ENCODE measurements at places on chromosomes 16 and 17. TPM values are rescaled to one million over a fixed set of nuclear protein-coding genes. Genes with fewer than 3 reads are reported as not detected.

GRCh38 chr16:24409045-24409444 lies 130.3 kb upstream of the RBBP6 start:
- no peak for DNase-seq

DNA sequence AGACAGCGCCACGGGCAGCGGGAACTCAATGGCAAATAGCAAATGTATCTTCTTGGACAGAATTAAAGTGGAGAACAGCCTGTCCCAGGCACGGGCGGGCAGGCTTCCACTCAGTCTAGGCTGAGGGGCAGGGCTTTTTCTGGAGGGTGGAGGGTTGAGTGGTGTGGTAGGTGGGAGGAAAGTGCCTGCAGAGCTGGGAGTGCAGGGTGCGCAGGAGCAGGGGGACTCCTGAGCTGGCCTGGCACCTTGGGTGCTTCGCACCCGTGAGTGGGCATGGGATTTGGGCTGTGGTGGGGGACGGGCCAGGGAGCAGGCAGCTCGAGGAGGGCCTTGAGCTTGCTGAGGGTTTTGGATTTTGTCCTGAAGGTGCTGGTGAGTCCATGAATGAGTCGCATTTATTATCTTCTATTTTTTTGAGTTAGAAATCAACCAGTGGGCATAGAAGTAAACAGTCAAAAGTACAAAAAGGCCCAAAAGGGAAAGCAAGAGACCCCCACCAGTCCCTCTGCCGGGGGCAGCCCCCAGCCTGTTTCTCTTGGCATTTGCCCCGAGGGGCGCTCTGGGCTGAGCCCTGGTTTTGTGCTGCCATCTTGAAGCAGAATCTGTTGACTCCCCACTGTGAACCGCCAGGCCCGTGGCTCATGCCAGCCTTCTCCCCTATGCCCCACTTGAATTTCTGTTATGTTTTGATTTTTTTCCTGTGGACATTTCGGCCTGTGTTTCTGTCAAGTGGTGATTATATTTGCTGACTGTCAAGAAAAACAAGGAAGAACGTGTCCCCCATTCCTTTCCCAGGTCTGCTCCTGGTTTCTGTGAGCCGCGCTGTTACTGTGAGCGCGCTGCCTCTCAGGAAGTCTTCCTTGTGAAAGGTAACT lies 8.2 kb downstream of the ADORA2B start:
- DNase-seq: no peak

DNA sequence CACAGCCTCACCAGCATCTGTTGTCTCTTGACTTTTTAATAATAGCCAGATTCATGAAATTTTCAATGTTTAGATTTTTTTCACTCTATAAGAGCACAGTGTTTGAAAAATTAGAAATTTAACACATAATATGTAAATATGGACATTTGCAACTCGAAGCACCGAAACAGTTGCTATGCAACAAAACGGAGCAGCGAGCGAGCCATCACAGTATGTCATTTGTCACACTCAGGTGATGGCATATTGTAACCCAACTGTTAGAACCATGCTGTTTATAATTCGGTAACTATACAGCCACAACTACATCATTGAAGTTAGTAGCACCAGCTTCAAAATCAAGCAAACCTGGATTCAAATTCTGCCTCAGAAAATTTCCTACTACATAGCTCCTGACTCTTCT lies 410.8 kb downstream of the NPIPA8 start:
- DNase-seq: no peak

PABPN1L gene
- not detected for total RNA-seq

GRCh38 chr17:44203731-44204440 lies 4.2 kb upstream of the ATXN7L3 start:
- no peak for DNase-seq

FOXC2 gene
- 0.99 TPM for total RNA-seq

GRCh38 chr17:82674656-82675475 lies 23.6 kb downstream of the RAB40B start:
- DNase-seq: no peak

DNA sequence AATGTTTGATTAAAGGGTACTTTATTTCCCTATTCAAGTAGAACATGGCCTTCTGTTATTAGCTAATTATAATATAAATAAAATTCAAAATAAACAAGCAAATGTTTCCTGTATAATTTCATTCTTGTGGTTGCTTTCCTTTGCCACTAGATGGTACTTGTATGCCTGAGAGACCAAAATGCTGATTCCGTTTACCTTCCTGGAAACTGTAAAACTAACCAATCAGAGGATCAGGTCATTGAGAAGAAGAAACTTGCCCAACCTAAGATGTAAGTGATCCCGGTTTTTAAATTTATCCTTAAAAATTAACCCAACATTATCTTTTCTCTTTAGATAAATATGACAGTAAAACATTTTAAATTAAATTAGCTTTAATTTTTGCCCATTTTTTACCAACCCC lies 8.1 kb upstream of the ABCA5 start:
- no peak for DNase-seq

DNA sequence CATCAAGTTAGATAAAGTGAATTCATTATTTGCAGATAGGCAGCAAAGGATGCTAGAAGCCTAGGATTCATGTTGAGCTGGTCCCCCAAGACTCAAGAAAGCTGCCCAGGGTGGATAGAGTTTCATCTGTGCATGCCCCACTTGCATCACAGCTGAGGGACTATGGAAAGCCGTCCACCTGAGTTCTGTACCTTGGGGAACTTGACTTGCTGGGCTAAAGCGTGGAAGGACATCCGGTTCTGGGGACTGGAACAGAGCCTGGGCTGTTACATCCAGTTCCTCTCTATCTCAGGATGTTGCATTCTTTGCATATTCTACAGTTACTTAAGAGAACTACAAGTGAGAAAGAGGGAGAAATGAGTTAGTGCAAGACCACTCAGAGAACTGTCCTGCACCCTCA lies 458.4 kb downstream of the SHISA9 start:
- DNase-seq: no peak

DNAH9 gene
- total RNA-seq: under 0.01 TPM

KRTAP9-9 gene
- total RNA-seq: not detected

GRCh38 chr16:1559446-1559975 lies 26.0 kb downstream of the TMEM204 start:
- no peak for DNase-seq

GRCh38 chr16:75841517-75841916 lies 115.2 kb upstream of the CPHXL start:
- no peak for DNase-seq

DNA sequence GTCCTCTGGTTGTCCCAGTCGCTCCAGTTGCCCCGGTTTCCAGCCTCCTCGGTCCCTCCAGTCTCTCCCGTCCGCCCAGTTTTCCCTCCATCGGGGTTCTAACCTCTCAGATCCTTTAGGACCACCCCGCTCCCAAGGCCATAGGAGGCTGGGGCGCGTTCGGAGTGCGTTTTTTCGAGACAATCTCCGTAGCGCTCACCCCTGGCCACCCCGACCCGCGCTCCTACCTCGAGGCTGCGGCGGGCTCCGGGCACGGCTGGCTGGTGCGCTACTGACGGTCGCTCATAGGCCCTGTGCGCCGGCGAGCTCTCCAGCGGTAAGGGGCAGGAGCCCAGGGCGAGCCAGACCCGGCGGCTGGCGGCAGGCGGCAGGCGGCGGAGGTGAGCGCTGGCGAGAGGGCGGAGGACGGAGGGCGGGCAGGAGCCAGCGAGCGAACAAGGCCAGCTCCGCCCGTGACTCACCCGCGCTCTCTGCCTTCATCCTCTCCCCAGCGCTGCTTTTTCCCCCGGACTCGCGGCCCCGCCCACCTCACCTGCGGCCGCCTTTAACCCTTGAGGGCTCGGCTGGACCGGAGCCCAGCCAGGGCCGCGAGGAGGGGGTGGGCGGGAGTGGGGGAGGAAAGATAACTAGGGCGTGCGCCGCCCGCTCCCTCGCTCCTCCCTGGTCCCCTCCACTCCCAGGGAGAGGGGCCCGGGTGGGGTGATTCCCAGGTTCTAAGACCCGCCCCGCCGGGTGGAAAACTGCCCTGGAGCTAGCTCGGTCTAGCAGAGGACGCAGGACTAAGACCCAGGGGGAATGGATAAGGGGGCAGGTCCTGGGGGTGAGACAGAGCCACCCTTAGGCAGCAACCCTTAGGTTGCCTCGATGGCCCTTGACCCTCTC lies at the start of gene SP6:
Gene SP6 (minus strand): TSS at position 472 of the 882 bp plus-strand sequence. CDS start 2,734 bp downstream, outside the sequence.
- DNase-seq: no peak

- no peak for DNase-seq
Measured at GRCh38 chr16:52963212-52963854, 89.4 kb downstream of the CHD9NB start.

DNA sequence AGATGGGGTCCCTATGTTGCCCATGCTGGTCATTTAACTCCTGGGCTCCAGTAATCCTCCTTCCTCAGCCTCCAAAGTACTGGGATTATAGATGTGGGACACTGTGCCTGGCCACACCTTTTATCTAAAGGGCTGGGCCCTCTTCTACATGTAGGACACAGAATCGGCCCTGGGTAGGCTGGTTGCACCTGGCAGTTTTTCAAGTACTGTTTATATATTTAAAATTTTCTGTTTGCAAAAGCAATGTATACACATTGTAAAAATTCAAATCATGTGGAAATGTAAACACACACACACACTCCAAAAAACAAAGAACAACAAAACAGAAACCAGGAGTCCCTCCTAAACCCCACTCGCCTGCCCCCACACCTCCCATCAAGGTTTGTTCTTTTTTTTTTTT lies 28.1 kb upstream of the SIAH1 start:
- no peak for DNase-seq

HAP1 gene
- not detected for total RNA-seq

GRCh38 chr16:86241681-86242080 lies 268.6 kb upstream of the FOXF1 start:
- no peak for DNase-seq

GRCh38 chr17:4209611-4210010 lies 54.2 kb downstream of the ANKFY1 start:
- DNase-seq: no peak

GRCh38 chr17:56047331-56047730 lies 105.9 kb upstream of the ANKFN1 start:
- no peak for DNase-seq

GRAPL gene
- 2.1 TPM for total RNA-seq

- DNase-seq: peak; percentile 19
Measured at GRCh38 chr16:77531752-77532151, 96.9 kb upstream of the ADAMTS18 start.

DNA sequence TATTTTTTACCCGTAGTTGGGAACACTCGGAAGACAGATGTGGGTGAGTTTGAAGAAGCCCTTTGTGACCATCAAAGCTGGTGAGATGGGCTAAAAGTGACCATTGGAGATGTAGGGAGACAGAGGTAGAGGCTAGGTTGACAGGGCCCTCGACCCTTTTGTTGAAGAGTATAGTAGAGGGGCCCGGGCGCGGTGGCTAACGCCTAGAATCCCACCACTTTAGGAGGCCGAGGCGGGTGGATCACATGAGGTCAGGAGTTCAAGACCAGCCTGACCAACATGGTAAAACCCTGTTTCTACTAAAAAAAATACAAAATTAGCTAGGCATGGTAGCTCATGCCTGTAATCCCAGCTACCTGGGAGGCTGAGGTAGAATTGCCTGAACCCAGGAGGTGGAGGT lies 16.2 kb upstream of the NFATC3 start:
- DNase-seq: no peak

DNA sequence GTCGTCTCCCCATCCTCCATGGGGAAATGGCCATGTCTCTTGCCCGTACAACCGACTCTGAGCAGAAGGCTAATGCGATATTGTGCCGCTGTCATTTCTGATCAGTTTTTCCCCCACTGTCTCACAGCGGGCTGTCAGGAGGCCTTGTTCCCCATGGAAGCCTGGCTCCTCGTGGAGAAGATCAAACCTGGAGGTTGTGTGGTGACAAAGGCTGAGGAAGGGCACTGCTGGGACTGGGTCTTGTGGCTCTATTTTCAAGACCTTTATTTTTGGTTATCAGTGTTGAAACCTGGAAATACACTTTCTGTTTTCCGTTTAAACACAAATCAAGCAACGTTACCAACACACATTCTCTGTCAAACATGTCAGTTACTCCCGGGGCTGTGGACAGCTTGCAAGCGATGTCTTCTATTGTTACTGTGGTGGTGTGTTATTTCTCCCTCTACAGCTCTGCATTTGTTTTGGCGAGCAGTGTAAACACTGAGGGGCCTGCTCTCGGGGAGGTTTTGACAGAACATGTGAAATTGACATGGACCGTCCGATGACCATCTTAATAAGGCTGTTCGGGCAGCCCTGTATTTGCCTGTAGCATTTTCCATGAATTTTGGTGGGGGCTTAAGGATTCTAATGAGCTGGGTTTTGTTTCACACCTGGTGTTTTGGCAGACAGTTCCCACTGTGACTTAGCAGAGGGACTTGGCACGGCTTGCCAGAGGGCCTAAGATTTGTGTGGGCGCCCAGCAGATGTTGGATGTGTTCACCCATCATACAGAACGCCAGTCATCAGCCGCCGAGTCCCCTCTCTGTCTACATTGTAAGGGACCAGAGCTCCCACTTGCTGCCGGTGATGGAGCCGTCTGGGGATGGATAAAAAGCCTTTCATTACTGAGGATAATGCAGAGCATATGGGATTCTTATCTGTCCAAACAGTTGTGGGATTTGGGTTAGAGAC lies 12.5 kb downstream of the RBFOX1 start:
- no peak for DNase-seq

TMEM235 gene
- not detected for total RNA-seq

DNA sequence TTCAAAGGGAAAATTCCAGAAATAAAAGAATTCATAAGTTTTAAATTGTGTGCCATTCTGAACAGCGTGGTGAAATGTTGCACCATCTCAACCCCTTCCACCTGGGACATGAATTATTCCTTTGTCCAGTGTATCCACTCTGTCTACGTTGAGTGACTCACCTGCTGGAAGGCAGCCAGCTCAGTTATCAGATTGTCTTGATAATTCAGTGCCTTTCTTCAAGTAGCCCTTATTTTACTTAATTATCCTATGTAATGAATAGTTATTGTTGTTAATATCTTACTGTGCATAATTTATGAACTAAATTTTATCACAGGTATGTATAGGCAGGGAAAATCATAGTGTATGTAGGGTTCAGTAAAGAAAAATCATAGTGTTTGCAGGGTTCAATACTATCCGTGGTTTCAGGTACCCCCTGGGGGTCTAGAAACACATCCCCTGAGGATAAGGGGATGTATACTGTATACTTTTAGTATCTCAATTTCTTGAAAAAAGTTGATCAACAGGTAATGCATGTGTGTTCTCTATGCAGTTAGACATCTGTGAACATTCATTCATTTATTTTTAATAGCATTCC lies 7.7 kb upstream of the PCTP start:
- no peak for DNase-seq

DNA sequence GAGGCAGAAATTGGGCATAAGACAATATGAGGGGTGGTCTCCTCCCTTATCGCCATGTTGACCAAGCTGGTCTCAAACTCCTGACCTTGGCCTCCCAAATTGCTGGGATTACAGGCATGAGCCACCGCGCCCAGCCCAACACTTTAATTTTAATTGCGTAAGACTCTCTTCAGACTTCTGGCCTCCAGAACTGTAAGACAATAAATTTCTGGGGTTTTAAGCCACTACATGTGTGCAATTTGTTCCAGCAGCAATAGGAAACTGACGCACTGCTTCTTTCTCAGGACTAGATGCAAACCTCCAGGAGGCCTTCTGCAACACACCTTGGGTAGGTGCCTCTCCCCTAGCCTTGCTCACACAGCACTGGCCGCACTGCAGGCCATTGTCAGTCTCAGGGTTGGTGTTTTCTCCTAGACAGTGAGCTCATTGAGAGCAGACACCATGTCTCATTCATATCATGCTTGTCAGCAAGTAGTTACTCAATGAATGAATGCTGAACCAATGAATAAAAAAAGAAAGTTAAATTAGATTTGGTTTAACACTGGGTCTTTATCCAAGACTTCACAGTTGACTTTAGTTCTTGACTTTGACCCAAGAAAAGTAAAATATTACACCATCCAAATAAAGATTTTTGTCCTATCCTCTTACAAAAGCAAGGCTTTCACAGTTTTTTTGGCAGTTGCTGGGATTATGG lies 5.5 kb upstream of the ACSF2 start:
- no peak for DNase-seq
